Ascending aorta (tissue), 2 donors: ENCODE measurements at places on chromosomes 12 and 14.

DNA sequence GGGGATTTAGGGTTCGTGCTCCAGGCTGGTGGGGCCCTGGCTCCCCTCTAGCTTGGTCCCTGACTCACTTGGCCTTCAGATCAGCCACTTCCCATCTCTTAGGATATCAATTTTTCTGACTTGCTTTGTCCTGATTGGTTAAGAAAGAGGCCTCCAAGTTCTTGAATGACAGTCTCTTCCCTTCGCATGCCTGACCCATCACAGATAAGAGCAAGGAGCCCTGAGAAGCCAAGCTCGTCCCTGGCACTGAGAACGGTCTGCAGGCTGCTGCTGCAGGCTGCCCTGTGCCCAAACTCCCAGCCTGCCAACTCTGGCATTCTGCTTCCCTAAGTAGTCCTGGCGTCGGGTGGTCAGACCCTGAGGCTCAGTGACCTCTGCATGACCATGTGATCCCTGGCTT is 794 bp upstream of the LRTM2 start:
- DNase-seq = no peak

DNA sequence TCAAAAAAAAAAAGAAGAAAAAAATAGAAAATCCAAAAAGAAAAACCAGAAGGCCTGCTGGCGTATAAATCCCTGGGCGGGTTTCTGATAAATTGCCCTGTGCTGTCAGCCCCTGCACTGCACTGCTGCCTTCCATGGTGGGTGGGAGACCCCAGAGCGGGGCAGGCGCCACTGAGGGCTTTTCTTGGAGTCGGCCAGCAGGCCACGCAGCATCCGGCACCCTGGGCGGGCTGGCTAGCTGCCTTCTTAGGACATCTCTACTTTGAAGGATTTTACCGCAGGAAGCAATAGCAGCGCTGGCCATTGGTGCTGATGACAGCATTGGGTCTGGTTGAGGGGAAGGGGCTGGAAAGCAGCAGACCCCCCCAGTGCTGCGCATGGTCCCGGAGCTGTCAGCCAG is 29.1 kb downstream of the IL31 start:
- no peak for DNase-seq

DNA sequence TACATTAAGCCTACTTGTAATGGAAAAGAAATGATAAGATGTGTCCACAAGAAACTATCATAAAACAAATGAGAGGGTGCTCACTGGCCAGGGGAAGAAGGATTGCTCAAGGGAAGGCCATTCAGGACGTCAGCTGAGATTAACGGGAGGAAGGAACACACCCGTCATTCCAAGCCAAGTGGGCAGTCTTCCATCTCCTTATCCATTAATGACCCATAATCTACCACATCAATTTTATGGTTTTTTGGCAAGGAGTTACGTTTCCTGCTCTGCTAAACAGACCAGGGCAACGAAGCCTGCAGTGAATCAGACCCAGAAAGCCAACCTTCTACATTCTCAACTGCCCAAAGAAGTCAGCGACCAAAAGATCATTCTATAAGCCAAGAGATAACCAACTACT is 25.1 kb downstream of the PRKAB1 start:
- DNase-seq = no peak

DNA sequence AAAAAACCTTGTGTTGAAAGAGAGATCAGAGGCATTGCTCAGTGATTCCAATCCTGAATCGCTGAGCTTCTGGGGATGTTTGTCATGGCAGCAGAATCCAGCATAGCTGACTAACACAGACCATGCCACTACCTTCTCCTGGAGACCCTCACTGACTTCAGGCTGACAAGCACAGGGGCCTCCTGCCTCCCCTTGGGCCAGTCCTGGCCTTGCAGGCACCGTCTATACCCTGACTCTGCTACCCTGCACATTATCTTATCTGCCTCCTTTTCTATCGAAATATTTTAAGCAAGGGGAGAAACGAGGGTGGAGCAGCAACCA is 139.8 kb downstream of the KIF26A start:
- DNase-seq = no peak

- DNase-seq = no peak
These were observed 119.4 kb downstream of the SRGAP1 start for GRCh38 chr12:63963868-63964267.

DNA sequence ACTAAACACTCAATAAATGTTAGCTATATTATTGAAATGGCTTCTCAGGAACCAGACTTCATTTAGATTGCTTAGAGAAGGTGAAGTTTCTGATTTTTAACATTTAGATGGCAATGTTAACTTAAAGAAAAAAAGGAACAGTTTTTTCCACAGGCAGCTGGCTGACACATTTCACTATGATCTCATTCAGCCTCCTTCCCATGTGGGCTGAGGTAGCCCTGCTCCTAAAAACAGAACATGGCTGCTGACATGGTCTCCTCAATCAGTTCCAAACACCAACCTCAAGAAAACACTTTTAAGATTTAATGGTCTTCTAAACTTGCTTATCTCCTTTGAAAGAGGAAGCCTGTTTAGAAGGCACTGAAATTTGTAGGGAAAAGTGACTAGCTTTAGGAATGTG is 23.8 kb downstream of the GNS start:
- no peak for DNase-seq

DNA sequence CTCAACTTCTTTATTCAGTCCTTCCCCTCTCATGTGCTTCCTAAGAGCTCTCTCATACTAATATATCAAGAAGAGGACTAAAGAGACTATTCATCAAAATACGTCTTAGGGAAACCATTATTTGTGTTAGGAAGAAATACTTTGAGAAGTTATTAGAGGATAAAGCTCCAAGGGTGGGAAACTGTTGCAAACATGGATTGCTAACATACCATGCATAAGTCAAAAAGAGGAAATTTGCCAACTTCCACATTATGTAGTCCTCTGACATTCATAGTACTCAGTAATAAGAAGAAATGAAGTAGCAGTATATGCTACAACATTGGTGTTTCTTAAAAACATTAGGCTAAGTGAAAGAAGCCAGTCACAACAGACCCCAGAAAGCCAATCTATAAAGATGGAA is 128.8 kb upstream of the CLEC14A start:
- no peak for DNase-seq
